A172 (cell line): ENCODE measurements at places on chromosomes 7 and 10.

GRCh38 chr10:79059859-79060379 is 8.8 kb upstream of the ZMIZ1 start:
- DNase-seq, result no peak

DNA sequence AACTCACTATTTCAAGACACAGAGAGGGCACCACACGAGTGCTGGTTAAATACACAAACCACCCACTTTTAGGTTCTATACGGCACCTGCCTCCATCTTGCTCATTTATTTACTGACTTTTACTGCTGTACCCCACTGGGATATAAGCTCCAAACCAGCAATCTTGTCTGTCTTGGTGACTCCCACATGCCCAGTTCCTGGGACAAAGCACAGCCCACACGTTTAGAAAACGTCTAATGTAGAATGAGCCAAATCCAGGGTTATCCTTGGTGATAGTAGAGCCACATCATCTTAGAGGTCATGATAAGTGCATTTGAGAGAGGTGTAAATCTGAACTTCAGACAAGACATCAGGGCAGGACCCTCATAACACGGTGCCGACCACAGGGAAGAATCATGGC is 73.5 kb downstream of the NUDCD3 start:
- no peak for DNase-seq

- DNase-seq, result peak; percentile 79
Measured at GRCh38 chr7:44264221-44264931, 61.0 kb downstream of the CAMK2B start.

- no peak for DNase-seq
Measured at GRCh38 chr10:86944471-86944870, 12.9 kb downstream of the MMRN2 start.

DNA sequence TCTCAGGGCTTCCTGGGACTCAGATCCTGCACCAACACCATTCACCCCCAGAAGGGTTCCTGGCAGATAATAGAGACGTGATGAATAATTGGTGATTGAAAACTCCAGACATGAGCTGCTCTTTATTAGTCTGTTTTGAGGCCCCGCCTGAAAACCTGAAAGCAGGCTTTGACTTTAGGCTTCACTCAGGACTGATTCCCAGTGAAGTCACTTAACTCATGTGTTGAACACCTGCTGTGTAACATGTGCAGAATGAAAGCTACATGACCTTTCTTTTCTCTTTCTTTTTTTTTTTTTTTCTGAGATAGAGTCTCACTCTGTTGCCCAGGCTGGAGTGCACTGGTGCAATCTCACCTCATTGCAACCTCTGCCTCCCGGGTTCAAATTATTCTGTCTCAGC is 8.9 kb downstream of the SPACDR start:
- DNase-seq, result no peak

DNA sequence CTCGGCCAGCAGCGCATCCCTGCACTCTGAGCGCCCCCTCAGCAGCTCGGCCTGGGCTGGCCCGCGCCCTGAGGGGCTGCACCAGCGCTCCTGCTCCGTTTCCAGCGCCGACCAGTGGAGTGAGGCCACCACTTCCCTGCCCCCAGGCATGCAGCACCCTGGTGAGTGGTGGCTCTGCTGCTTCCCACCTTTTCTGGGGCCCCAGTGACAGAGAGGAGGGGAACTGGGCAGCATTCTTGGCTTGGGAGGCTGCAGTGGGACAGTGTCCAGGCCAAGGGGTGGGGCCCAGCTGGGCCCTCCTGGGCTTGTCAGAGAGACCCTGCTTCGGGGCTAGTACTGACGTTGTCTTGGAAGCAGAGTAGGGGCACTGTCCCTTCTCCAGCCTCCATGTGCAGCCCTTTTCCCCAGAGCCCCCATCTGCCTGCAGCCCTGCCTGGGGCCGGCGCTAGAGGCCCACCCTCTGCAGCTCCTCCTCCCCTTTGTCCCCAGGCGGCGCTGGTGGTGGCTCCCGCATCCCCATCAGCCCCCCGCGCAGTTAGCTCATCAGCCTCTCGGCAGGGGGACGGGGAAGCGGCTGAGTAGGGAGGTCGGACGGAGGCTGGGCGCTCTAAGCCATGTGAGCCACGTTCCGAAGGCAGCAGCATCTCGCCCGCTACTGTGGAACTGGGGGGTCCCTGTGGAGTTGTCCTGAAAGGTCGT is 29.2 kb downstream of the GBX1 start:
- no peak for DNase-seq

DNA sequence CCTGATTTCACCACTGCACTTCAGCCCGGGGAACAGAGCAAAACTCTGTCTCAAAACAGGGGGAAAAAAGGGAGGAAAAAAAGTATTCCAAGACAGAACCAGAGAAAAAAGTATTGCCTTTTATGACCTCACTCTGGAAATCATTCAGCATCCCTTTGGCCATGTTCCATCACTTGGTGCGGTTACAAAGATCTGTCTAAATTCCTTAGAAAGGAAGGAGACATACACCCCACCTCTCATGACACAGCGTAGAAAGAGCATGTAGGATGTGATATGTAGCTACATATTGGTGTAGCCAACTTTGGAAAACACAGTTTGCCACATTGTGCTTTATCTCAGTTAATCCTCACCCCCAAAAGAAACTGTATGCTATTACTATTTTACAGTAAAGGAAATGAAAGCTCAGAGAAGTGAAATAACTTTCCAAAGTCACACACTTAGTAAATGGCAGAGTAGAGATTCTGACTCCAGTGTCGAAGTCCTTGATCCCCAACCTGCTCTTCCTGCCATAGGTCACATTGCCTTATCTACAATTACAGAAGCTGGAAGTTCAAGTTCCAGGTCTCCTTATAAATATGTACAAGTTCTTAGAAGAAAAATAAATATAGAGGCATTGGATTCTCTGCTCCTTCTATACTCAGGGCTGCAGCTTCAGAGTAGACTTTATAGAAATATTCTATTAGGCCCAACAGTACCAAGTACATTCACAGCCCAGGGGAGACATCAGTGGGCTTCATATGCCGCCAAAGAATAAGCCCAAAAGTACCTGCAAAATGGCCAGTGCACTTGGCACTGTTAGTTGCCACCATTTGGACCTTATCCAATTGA is 91.6 kb upstream of the KMT2E start:
- DNase-seq, result no peak
